Activated T-cell treated with anti-CD3 and anti-CD28 coated beads for 48 hours (primary cell): ENCODE measurements at places on chromosomes 6 and 20.

GRCh38 chr20:11850901-11851300 is 66.8 kb upstream of the BTBD3 start:
- DNase-seq: no peak

DNA sequence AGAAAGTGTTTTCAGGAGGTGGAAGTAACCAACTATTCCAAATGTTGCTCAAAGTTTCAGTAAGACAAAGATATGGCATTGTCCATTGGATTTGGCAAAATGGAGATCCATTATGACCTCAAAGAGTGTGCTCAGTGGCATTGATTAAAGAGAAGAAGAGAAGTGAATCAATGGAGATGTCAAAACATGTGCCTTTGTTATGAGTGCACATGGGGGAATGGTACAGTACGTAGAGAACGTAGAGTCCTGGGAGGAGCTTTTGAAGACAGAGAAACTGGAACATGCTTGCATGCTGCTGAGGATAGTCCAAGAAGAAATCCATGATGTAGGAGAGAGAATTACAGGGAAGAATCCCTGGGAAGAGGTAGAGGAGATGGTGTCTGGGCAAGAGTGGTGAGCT is 42.0 kb upstream of the PAX1 start:
- no peak for DNase-seq

GRCh38 chr20:17612287-17612991 is 42.6 kb downstream of the DSTN start:
- DNase-seq: peak; percentile 20

GRCh38 chr6:166456395-166457156 is 73.8 kb upstream of the MPC1 start:
- no peak for DNase-seq

DNA sequence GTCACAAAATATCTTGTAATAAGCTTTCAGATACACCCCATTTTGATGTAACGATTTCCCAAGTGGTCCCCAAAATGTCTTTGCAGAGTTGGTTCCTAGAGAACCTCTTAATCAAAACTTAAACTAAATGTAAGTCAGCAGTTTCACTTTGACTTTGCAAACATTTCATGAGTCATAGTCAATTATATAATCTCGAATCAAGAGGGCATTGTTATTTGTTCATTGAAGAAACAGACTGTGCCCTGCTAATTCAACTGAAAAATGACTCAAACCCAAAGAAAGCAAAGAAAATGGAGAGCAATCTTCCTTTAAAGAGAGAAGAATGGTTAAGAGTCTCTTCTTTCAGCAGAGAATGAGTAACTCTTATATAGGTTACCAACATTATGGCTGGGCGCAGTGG is 58.3 kb downstream of the IPCEF1 start:
- DNase-seq: no peak

DNA sequence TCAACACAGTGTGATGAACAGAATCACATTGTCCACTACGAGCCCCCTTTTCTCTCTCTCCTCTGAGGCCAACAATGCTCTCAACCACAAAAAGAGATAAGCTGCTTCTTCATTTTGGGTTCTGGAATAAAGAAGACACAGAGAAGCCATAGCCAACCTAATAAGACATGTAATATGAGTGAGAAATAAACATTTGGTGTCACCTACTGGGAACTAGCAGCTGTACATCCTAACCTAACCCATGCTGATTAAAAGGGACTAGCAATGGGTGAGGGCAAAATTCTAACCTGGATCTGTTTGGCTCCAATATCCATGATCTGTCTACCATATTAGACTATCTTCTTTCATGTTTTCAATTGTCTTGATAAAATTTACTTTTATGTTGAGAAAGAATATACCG is 369.1 kb upstream of the MARCKS start:
- no peak for DNase-seq

DNA sequence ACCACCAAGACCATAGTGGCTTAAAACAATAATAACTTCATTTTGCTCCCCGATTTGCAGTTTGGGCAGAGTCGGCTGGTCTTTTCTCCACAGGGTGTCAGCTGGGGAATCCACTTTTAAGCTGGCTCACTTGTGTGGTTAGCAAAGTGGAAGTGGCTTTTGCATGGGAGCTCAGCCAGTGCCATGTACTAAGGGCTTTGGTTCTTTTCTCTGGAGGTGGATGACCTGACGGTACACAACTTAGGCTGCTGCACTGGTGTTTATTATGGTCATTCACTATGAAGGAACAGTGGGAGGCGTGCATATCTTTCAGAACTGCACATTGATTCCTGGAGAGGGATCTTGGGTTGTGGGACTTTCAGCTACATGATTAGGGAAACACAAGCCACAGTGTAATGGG is 141.0 kb downstream of the OR2B2 start:
- no peak for DNase-seq

- DNase-seq: no peak
These were observed 13.5 kb downstream of the MTG2 start for GRCh38 chr20:62196286-62196685.
